ENCODE measurements at places on chromosomes 4 and X. TPM values are rescaled to one million over a fixed set of nuclear protein-coding genes. Genes with fewer than 3 reads are reported as not detected.

Gene ZMAT1
- total RNA-seq: 1.3 TPM

Gene STAP1
- total RNA-seq: not detected

Gene DDX53
- not detected for total RNA-seq

Gene PRRG3
- not detected for total RNA-seq

Gene SMR3B
- total RNA-seq: not detected

Gene P2RY8
- 0.17 TPM for total RNA-seq

Gene ENPEP
- 0.14 TPM for total RNA-seq

Gene TIGD4
- total RNA-seq: 0.17 TPM

Gene XK
- total RNA-seq: 0.05 TPM

Gene TMPRSS11D
- total RNA-seq: 0.09 TPM

Gene PABPC1L2A
- total RNA-seq: not detected

Gene C4orf33
- 7.0 TPM for total RNA-seq

Gene GYPB
- not detected for total RNA-seq

Gene HPSE
- total RNA-seq: 12.0 TPM

Gene NEIL3
- total RNA-seq: 2.4 TPM

Gene GC
- total RNA-seq: not detected

Gene ZCCHC4
- 8.3 TPM for total RNA-seq

Gene TCEAL9
- total RNA-seq: 112 TPM

Gene MSANTD1
- 0.19 TPM for total RNA-seq

Gene TMEM184C
- total RNA-seq: 51.7 TPM

Gene TBCK
- 44.1 TPM for total RNA-seq

Gene TMPRSS11A
- not detected for total RNA-seq

Gene PLXNB3
- 14.1 TPM for total RNA-seq

Gene HPF1
- 23.0 TPM for total RNA-seq

Gene CLDN2
- total RNA-seq: 0.17 TPM

Gene POU4F2
- total RNA-seq: not detected
